ENCODE measurements at places on chromosomes 3 and 15.

DNA sequence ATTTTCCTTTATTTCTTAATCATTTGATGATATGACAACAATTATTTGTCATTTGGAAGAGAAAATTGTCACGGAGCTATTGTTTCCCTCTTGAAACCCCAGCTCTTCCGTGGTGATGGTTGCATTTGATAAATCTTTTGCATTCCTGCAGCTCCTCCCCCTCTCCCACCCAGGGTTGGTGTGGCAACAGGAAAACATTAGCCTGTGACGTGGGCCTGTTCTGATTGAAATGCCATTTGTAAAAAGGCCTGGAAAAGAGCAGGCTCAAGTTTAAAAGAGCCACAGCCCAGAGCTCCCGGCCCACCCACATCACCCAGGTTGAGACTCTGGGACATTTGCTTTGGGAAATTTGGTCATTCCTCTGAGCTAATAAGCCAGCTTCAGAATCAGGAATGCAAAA lies 282.5 kb downstream of the RPLP1 start:
- no peak for DNase-seq

DNA sequence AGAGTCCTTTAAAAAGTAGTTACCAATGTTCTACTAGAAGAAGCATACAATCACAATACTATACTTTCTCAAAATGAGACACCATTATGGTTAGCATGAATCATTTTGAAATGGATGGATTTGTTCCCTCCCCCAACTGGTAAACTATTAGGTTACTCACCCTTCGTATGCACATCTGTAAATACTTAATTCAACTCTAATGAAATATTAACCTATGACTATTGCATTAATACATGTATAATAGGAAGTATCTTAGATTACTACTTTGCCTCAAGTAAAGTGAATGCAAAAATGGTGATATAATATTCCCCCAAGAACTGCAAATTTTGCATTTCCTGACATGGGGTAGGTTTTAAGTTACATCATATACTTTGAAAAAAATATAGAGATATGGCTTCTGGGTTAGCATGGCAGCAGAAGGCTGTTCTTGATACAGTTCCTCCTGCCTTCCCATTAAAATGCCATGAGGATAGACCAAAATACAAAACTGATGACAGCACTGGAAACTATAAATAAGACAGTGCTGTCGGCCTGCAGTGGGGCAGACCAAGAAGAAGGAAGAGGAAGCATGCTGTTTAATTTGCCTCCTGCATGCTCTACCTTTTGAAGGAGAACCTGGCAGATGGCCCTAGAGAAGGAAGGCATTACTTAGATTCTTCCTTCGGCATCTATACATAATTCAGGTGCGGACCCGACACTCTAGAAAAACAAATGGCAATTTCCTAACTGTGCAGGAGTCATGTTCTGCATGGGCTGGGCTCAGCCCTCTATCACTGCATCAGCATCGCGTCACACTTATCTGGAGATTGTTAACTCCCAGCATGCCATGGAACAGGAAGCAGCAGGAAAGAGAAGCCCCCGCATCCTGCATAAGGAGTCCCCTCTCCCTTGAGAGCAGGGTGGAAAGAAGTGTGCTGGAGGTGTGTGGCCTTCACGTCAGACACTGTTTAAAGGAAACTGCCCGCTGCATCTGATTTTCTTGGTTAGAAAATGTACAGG lies 41.8 kb upstream of the NEO1 start:
- DNase-seq, result no peak

- no peak for DNase-seq
Measured at GRCh38 chr3:51967384-51968169, at the start of gene PCBP4. Gene PCBP4, minus strand, starts transcription at chr3:51967454. Its CDS starts 6,214 bp downstream, at chr3:51961240.

- no peak for DNase-seq
Measured at GRCh38 chr3:135491491-135492205, 473.9 kb upstream of the PPP2R3A start.

DNA sequence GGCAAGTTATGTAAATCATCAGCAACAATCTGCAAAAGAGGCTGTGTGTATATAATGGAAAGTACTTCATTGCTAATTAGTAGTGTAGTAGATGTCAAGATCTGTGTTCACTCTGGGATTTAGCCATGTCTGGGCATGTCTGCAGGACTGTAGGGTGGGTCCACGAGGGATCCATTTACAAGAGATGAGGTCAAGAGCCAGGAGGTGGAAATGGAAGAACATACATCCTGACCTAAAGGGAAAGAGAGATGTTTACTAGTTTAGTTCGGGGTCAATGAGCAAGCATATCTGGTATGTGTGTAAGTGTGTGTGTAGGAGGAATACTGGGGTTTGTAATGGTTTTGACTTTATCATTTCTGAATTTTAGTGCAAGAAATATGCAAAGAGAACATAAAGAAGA lies 171.5 kb upstream of the NANOGP8 start:
- DNase-seq, result no peak

GRCh38 chr15:93333796-93334195 lies 244.8 kb upstream of the RGMA start:
- DNase-seq, result no peak

- DNase-seq, result no peak
Measured at GRCh38 chr3:170741756-170742529, 128.1 kb downstream of the RPL22L1 start.

- no peak for DNase-seq
Measured at GRCh38 chr3:184757022-184757651, 45.3 kb upstream of the MAGEF1 start.

GRCh38 chr3:110504401-110504800 lies 567.2 kb upstream of the NECTIN3 start:
- DNase-seq, result no peak

DNA sequence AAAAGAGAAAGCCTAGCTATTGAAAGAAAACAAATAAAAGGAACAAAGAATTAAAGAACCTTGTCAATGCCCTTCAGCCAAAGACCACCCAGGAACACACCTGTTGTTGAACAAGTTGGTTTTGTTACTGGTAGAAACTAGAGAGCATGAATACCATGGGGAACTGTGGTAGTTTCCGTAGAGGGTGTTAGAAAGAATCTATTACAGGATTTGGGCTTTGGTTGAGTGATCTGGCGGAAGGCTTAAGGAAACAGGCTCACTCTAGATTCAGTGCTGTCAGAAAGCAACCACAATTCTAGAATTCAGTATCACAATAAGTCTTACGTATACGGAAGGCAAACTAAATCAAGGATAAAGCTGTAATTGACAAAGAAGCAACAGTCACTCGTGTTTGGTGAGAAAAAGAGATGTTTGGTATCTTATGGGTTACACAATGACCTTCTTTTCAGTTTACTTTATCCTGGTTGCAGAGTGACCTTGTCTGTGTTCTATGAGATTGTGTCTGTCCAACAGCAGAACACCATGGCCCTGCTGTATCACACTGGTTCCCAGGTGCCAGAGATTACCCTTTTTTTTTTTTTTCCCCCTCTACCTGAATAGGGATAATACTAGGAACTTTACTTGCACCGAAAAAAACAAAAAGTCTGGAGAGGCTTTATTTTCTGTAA lies 265.9 kb downstream of the SHQ1 start:
- DNase-seq, result no peak

GRCh38 chr3:69144631-69145245 lies 22.3 kb upstream of the LMOD3 start:
- DNase-seq, result no peak

GRCh38 chr3:46359733-46360493 lies 6.0 kb downstream of the CCR2 start:
- no peak for DNase-seq
